ENCODE measurements at places on chromosomes 12 and 14. TPM values are rescaled to one million over a fixed set of nuclear protein-coding genes. Genes with fewer than 3 reads are reported as not detected.

The SLC5A8 gene
- not detected for total RNA-seq

The CAPZA3 gene
- total RNA-seq = not detected

The CIPC gene
- 74.8 TPM for total RNA-seq

DNA sequence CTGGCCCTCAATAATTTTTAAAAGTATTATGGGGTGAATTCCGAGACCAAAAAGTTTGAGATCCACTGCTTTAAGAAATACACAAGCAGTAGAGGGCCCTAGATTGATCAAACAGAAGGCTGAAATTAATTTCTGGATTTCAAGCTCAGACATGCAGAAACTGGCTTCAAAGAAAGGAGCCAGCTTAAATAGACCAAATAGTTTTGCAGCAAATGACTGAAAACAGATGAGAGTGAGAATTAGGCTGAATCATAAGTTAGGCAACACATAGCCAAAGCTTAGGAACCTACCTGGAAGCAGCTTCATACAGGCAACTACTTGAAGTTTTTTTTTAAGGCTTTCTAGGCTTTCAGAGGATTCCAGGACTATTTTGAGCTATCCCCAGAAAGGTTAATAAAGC is 12.4 kb downstream of the ATF7 start:
- H3K27me3 ChIP-seq = no peaks in the 10 kb centered on the region
- no peak overlapping the region for H3K4me3 ChIP-seq
- no peak for DNase-seq
- no peaks in the 10 kb centered on the region for H3K4me1 ChIP-seq
- H3K27ac ChIP-seq = no peak overlapping the region

DNA sequence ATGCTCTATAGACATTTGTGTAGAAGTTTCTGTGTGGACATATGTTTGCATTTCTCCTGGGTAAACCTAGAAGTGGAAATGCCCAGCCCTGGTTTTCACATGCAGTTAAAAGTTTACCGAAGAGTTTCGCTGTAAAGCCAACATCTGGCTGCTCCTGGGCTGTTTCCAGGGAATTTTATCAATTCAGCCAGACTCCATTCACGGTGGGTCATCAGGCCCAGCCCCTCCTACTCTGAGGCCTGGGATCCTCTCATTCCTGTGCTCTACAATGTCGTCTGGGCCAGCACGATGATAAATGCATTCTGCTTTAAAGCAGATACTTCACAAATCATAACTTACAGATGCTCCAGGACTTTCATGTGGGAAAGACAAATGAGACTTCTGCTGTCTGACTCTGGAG is 7.1 kb downstream of the NUAK1 start:
- H3K4me3 ChIP-seq = no peak overlapping the region
- no peak overlapping the region for H3K27ac ChIP-seq
- H3K36me3 ChIP-seq = no peaks in the 10 kb centered on the region
- peak; percentile 64 for DNase-seq

- DNase-seq = no peak
- H3K4me1 ChIP-seq = no peaks in the 10 kb centered on the region
- H3K27ac ChIP-seq = no peak overlapping the region
- no peaks in the 10 kb centered on the region for H3K36me3 ChIP-seq
- no peaks in the 10 kb centered on the region for H3K27me3 ChIP-seq
Observed at GRCh38 chr12:68793975-68794652, 13.9 kb upstream of the MDM2 start.

- peaks cover 4% of the 10 kb centered on the region for H3K4me1 ChIP-seq
- H3K36me3 ChIP-seq = no peaks in the 10 kb centered on the region
- H3K27ac ChIP-seq = no peak overlapping the region
Observed at GRCh38 chr14:71613168-71613567, 319.1 kb upstream of the RGS6 start.

Measured in sigmoid colon (tissue), 7 donors.